A549 treated with AZD2906 at 1 μM for 4 hours (cell line): ENCODE measurements at places on chromosomes 5 and 9. TPM values are rescaled to one million over a fixed set of nuclear protein-coding genes. Genes with fewer than 3 reads are reported as not detected.

Gene KCNIP1
- not detected in 5 replicates for total RNA-seq

Gene PPP3R2
- not detected in 5 replicates for total RNA-seq

Gene TMEM215
- 0.02 to 0.03 TPM in 2 of 5 replicates, not detected in the others for total RNA-seq

Gene ATOSB
- 7.8 to 12.9 TPM (median 12.3 TPM) in 5 replicates for total RNA-seq

Gene ARHGEF28
- 10.5 to 12.0 TPM (median 11.4 TPM) in 5 replicates for total RNA-seq

Gene IFNA13
- total RNA-seq: not detected in 5 replicates

Gene IFNB1
- not detected in 5 replicates for total RNA-seq

Gene TICAM2
- total RNA-seq: 0.66 to 1.3 TPM (median 1.1 TPM) in 5 replicates

Gene TMED9
- total RNA-seq: 276 to 288 TPM (median 279 TPM) in 5 replicates

Gene TAF11L9
- not detected in 5 replicates for total RNA-seq
